ENCODE measurements at places on chromosomes 4 and X.
A peak's percentile ranks its signal among the peaks of the same experiment; 100 is the strongest.

DNA sequence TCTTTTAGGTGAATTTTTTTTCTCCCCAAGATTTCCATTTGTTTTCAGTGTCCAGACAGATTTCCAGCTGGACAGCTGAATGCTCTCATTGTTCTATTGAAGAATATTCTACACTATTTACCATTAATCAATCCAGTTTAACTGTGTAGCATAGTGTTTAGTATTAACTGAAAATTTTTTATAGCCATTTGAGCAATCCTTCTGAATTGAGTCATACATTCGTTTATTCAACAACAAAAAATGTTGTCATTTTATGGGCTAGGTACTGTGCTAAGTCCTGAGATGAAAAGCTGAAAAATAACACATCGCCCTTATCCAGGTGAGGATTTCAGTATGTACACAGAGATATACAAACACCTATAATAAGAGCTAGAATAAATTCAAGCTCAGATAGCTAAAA, 223.3 kb downstream of the COL25A1 start:
- peak; percentile 47 for DNase-seq

DNA sequence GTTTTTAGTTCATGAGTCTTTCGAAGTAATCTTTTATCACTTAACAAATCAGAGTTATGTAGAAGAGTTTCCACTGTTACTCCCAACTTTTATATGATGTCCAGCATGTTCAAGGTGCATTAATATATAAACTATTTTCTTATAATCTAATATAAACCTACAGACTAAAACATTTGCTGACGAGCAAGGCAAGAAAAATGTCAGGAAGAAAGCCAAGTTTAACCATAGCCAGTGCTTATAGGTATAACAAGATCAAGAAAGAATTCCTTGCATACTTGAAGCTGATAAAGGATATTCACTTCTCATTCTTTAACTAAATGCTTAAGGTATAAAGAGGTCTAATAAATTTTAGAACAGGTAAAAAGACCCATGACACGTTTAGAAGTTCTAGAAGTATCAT, 167.7 kb downstream of the NPNT start:
- DNase-seq = peak; percentile 69

DNA sequence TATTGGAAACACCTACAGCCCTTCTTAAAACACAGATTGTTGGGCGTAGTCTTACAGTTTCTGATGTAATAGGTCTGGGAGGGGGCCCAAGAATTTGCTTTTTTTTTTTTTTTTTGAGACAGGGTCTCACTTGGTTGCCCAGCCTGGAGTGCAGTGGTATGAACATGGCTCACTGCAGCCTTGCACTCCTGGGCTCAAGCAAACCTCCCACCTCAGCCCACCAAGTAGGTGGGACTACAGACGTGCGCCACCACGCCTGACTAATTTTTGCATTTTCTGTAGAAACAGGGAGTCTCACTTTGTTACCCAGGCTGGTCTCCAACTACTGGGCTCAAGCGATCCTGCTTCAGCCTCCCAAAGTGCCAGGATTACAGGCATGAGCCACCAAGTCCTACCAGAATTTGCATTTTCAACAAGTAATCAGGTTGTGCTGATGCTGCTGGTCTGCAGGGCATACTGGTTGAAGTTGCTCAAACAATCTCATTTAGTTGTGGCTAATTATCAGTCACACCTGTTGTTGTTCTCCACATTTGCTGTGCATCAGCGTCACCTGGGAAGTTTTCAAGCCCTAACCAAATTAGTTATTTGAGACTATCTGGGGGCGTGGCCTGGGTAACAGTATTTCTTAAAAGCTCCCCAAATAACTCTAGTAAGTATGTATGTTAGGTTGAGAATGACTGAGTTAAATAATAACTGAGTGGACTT, 14.0 kb downstream of the TMEM154 start:
- DNase-seq = no peak

DNA sequence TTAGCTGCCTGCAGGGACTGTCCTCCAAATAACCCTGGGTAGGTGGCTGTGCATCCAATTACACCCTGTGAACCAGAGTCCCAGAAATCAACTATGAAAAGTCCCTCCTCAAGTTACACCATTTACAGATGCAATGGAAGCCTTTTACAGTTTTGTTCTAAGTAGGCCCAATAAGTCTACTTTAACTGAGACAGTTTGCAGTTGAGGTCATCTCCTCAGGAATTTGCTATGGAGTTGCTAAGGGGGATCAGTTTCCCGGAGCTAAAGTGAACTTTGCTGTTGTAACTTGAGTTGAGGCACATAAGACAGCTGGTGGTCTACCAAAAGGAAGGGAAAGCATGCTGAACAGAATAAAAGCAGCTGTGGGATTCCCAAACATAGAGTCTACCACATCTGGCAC, 121.6 kb upstream of the STK26 start:
- DNase-seq = no peak

DNA sequence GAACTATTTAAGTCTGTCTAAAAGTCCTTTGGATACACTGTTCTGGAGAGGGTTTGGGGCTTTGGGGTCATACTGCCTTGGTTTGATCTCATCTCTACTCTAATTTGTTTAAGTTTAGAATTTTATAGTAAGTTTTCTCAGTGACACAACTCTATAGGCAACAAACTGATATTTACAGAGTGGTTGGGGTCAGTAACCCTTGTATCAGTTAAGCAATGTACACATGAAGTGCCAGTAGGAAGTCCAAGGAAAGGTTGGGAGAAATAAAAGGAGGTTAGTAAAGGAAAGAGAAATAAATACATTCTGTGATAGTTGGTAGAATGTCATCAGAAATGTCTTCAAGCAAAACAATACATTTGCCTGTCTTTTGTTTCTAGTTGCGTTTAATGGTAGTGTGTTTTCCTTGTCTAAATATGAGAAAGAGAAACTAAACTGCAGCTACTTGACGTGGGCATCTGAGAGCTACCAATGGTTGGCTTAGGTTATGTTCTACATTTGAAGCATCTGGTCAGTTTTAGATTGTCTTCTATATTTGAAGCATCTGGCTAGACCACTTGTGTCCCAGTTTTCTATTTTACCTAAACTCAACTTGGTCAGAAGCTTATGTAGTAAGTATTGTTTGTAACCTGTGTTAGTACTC, 6.9 kb downstream of the ATP7A start:
- no peak for DNase-seq

DNA sequence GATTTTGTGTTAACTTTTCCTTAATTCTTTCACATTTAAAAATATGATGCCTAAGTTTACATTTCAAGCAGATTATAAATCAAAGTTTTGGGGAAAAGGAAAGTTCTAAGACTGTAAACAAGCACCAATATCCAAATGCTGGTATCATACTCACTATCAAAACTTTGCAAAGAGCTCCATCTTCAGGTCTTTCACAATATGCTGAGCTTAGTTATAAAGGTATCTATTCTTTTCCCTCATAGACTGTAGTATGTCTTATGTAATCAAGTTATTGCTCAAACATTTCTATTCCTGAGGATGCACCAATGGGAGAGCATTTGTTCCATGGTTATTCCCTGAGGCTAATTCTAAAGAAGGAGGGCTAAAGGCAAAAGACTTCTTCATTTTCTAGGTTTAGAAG, 207.9 kb upstream of the FAM241A start:
- peak; percentile 47 for DNase-seq

DNA sequence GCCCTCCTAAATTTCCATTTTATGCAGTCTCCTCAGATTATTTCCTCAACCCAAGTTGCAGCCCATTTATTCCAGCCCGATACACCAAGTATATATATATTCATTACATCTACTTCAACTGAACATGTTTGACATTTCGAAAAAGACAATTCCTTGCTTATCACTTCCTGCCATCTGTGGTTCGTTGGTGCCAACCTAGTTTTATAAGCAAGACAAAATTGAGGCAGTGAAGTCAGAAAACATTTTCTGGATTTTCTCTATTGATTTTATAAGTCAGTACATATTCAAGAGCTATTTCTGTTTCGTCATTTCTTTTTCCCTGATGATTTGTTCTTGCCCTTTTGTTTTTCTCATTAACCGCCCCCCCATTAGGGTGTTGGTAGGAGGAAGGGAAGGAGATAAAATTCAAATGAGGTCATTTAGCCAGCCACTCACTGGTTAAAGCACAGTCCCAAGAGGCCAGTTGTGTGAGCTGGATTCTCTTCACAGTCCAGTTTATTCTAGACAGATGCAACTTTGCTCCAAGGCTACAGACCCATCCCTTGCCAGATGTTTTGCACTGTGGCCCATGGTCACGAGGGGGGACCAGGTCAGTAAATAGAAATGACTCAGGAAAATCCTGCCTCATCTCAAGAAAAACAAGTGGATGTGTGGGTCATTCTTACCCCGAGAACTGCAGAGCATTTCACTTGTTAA, 20.3 kb upstream of the VEGFD start:
- peak; percentile 18 for DNase-seq
